T-helper 1 cell treated with Interleukin-12 subunit alpha and Interleukin-12 subunit beta and Interleukin-4 antibody, amounts not matched to agents 30 ng/mL and 1 ng/mL, for 36 hours (primary cell): ENCODE measurements at places on chromosomes 2 and 18. TPM values are rescaled to one million over a fixed set of nuclear protein-coding genes. Genes with fewer than 3 reads are reported as not detected.

DPP4 gene
- total RNA-seq, result 272 and 273 TPM in 2 replicates

SUMO1 gene
- 105 and 112 TPM in 2 replicates for total RNA-seq

MEP1B gene
- total RNA-seq, result 0.10 TPM in 1 of 2 replicates, not detected in the other

MOGAT1 gene
- not detected in 2 replicates for total RNA-seq

ANKRD62 gene
- not detected in 2 replicates for total RNA-seq

FOXD4L1 gene
- 0.10 and 0.24 TPM in 2 replicates for total RNA-seq

B4GALT6 gene
- total RNA-seq, result 0.54 and 2.0 TPM in 2 replicates

SMYD1 gene
- not detected in 2 replicates for total RNA-seq

PDE11A gene
- not detected in 2 replicates for total RNA-seq

MREG gene
- total RNA-seq, result 7.9 and 8.7 TPM in 2 replicates

ANKRD36B gene
- total RNA-seq, result 72.0 and 75.5 TPM in 2 replicates

PLEK gene
- total RNA-seq, result 3.9 and 5.6 TPM in 2 replicates

NOL4 gene
- total RNA-seq, result not detected in 2 replicates
